ENCODE measurements at places on chromosomes 7 and 10.

DNA sequence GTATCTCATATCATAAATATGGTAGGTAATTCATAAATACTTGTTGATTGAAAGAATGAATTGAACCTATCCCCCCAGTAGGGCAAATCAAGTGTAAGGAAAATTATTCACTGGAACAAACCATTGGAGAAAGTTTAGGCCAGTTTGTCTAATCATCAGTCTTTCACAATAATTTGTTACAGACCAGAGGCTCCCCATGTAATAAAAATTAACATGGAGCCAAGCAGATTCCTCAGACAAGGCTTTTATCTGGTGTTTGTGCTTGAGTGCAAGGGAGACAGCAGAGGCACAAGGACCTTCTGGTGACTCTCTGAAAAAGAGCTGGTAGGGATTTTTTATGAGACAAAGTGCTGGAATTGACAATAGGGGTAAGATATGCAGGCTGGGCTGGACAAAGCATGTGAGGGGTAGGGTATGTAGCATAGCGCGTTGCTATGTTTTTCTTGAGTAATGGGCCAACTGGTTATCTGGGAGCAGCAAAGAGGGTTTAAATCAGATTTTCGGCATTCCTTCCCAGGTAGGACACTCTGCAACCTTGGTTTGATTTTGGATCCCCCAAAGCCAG lies 7.8 kb upstream of the PANK1 start:
- DNase-seq = no peak

DNA sequence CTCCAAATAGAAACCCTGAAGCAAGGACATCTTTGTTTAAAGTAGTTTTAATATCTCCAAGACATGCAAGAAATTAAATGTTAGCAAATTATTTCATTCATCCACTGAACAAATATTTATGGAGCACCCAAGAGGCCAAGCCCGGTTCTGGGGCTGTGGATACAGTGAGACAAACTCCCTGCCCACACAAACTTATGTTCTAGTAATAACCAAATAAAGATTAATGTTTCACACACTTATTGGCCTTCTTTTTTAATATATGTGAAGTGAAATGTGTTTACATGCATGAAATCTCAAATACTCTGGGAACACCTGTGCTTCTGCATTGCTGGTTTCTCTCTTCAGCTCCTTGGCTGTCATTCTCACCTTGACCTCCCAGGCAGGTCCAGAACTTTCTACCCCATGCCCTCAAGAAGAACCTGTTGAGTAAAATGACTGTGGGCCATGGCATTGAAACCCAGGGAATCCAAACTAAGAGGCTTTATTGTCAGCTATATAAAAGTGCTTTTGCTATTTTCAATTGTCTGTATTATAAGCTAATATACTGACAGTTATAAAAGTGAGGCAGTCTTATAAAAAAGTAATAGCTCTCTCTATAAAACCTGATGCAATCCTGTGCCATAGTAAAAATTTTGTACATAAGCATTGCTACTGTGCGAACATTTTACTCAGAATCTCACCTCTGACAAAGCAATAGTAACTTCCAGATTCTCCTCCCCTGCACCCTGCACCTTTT lies 43.7 kb downstream of the SVIL start:
- DNase-seq = no peak

DNA sequence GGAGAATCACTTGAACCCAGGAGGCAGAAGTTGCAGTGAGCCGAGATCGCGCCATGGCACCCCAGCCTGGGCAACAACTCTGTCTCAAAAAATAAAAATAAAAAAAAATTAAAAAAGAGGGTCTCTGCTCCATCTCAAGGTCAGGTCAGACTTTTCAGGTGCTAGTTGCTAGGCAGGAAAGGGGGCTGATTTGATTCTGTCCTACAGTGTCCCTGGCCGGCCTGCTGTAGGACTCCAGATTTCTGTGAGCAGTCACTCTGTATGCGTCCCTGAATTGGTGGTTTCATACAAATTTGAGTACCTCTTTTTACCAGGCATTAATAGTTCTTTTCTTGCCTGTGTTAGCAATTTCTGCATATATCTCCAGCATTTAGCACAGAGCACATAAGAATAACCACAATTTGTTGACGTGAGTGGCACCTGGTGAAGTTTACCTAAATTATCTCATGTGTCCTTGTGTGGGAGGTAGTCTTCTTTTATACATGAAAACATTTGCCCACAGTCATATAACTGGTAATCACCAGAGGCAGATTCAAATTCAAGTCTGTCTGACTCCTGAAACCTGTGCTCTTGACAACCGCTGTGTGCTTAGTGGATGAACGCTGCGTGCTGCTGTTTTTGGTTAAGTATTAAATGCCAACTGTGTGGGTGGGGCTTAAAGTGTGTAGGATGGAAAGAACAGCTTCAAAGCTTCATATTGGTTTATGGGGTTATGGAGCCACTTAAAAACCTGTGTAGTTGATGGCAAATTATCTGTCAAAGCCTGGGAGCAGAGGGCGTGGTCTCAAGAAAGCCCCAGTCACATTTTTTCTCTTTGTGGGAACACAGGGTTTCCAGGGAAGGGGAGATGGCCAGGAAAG lies 3.2 kb upstream of the ZNF775 start:
- no peak for DNase-seq

DNA sequence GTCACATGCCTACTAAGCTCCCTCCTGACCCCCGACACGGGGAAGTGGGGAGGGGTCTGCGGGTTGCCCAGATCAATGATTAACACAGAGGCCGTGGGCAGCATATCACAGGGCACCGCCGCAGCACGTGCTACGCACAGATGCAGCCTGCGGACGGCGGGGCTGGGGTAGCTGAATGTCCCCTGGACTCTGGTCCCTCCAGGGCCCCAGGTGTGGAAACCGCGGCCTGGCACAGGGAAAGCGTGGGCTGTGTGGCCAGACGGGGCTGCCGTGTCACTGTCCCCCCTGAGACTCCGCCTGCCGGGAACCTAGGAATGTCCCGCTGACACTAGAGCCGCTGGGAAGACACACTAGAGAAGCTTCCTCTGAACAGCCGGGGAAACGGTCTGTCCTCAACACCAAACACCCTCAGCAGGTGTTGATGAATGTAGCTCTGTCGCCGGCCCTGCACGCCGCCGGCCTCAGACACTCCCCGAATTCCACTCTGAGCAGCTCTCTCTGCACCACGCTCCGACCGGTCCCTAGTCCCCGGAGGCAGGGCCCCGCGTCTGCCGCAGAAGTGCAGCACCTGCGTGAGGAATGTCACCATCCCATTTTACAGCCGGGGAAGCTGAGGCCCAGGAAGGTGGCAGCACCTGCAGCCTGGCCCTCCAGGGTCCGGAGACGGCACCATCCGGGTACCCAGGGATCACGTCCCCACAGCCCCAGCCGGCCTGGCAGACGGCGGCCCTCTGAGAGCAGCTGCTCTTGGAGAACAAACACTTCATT lies 33.4 kb upstream of the PDGFA start:
- DNase-seq = no peak

DNA sequence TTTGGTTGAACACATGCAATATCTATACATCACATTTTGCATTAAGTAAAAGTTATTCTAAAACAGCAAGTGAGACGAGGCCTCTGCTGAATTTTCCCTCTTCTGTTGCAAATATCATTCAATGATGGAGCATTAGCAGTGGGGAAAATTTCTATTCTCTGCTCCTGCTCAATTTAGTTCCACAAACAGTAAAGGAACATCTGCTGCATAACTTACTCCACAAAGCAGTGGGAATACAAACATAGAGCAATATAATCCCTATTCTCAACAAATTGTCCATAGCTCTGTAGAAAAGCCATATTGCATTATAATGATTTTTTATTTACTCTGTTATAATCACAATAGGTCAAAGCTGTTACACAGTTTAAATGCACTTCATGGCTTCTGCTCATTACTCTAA lies 5.9 kb downstream of the AGR3 start:
- DNase-seq = no peak

GRCh38 chr7:66928388-66928787 lies 7.4 kb downstream of the TMEM248 start:
- DNase-seq = no peak

DNA sequence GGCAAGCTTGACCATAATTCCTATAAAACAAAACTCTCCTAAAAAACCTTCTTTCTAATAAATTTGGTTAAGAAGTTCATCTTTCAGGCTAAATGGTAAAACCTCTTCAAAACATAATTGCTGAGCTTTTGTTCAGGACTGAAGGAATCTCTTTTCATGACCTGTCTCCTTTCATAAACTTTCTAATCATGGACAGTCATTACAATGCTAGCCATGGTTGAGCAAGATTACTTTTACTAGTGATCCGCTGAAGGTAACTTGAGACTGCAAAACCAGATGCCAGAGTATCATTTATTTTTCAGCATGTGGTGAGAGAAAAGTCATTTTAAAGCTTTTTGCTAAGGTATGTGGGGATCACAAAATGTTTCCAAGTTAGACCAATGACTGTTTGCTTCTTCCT lies 186.4 kb upstream of the RHOBTB1 start:
- DNase-seq = no peak

- DNase-seq = no peak
These were observed 154.0 kb downstream of the UBE2H start for GRCh38 chr7:129798616-129799349.

GRCh38 chr10:12902135-12902572 lies 99.4 kb downstream of the CCDC3 start:
- peak; percentile 74 for DNase-seq

GRCh38 chr7:92259610-92260247 lies 14.0 kb downstream of the ANKIB1 start:
- DNase-seq = no peak

GRCh38 chr10:62541811-62542210 lies 167.6 kb downstream of the ZNF365 start:
- no peak for DNase-seq

DNA sequence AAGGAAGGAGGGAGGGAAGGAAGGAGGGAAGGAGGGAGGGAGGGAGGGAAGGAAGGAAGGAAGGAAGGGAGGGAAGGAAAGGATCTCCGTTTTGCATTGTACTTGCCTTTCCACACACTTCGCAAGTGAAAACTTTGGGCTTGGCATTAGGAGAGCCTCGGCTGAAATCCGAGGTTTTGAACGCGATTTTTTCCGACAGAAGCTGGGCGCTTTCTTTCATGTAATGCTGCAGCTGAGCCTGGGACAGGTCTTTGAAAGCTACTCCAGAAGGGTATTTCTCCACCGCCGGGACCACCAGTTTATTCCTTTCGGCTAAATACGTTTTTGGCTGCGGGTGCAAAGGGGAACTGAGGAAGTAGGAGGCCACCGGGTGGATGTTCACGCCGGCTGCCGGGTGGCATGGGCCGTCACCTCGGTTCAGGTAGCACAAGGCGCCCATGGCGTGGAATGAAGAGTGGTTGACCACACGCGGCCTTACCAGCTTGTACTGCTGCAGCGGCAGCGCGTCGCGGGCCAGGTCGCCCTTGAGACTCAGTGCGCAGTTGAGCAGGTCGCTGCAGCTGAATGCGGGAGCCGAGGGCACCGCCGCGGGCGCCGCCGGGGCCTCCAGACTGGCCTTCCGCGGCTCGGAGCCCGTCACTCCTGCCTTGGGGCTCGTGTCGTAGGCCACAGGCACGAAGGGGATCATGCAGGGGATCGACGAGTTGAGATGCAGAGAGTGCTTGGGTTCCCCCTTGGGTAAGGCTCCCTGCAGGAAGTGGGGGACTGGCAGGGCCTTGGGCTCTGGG lies 825 bp downstream of the FEZF1 start:
- no peak for DNase-seq

GRCh38 chr10:57917019-57917418 lies 350.7 kb downstream of the IPMK start:
- DNase-seq = no peak

DNA sequence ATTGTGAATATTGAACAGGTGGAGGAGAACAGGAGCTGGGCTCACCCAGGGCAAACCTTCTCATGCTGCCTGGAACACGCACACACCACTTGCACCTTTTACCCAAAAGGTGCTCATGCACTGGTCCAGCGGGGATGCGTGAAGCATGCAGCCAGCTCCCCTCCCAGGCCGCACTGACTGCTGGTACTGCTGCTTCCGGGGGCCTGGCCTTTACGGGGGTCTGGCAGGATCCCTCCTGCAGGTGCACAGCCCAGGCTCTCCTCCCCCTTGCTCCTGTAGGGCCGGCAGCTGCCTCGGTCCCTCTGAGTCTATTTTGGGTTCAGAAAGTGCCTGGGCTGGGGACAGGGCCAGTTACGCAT lies 221.7 kb downstream of the DNAJB6 start:
- DNase-seq = no peak

GRCh38 chr10:44394696-44395381 lies 9.9 kb upstream of the CXCL12 start:
- DNase-seq = no peak

DNA sequence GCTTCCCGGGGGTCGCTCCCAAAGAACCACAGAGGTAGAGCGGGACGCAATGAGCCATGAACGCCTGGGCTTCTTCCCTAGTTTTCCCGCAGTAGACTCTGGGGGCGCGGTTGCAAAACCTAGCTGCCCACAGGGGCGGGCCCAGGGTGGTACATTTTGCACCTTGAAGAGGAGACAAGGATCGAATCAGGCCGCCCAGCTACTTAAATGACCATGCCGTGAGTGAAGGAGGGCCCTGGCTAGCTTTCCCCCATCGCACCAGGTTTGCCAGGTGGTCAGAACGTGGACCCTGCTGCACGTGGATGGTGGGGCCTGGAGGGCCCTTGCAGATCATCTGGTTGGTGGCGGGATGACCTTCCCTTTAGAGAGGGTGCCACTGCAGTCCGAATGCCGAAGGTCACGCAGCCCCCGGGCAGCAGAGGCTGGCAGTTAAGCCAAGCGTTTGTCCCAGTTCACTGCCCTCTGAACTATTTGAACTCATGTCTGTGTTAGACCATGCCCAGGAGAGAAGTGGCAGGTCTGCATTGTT lies 604 bp upstream of the SHTN1 start:
- no peak for DNase-seq

DNA sequence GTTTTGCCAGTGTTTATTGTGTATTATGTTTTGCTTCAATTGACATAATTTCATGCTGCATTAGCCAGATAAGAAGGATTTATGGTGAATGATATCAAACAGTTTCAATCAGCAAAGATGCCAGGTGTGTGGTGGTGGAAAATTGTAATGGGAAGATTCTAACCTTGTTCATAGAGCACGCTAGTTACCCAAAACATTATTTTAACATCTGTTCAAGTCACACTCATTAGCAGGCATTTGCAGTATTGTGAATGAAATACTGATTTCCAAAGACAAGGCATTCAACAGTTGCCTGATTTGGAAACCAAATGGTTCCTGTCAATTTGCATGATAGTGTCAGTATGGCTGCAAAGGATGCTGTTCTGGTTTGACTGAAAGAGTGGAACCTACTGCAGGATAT lies 129.7 kb downstream of the EPC1 start:
- no peak for DNase-seq

DNA sequence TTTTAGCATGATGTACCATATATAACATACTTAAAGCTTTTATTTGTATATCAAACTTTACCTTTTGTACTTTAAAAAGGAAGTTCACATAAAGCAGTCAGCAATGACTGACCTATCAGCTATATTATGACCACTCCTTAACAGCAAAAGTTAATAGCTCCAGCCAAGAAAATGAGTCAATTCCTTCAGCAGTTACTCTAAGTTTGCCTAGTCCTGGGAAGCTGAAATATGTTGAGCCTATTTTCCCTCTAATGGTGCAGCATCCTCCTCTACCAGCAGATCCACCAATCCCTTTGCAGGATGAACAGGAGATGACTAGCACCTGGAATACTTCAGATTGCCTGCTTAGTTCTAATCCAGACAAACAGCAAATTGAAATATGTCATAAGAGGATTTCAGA lies 64.2 kb downstream of the CUL2 start:
- DNase-seq = no peak

Data from GM19239 (cell line).